ENCODE measurements at places on chromosomes 5 and 9.

DNA sequence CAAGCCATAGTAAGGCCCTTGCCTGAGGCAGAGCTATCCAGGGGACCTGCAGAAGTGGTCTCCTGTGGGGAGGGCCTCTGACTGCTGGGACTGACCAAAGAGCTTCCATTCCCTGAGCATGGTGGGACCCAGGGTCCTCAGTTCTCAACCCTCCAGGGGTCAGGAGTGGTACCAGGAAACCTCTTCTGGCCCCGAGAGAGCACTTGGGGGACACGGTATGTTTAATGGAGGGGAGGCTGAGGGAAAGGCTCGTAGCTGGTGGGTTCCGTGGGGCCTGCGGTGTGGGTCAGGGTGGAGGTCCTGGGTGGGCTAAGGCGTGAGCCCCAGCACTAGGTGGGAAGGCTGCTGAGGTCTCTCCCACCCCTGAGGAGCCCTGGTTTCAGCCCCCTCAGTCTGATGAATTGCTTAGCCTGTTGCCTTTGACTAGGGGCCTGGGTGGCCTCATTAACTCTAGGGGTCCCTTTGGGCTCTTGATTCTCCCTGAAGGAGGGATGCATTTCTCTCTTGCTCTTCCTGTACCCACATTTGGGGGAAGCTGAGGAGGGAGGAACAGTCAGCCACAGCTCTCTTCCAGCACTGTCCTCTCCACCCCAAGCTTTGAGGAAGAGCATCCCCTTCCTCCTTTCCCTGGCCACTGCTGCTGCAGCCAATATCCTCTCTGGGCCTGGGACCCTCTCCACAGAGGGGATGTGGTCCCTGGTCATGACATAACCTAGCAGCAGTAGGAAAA, 34.0 kb downstream of the CSF1R start:
- DNase-seq, result no peak

- DNase-seq, result no peak
These were observed 39.1 kb downstream of the POC5 start for GRCh38 chr5:75678155-75678554.

DNA sequence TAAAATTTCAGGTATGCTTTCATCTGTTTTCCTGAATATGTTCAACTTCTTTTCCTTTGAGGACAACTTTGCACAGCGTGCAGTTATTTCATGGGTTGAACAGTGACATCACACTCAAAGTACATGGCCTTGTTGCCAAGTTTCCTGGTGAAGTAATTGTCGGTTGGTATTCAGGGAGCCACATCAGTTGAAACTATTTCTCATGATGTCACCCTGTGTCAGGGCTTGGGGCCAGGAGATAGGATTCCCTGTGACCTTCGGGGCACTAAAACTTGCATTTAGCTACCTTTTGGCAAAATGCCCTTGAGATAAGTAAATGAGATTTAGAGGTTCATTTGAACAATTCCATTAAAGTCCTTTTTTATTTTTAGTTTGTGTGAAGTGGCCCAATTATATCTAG, 383.9 kb downstream of the SH3GL2 start:
- DNase-seq, result no peak

DNA sequence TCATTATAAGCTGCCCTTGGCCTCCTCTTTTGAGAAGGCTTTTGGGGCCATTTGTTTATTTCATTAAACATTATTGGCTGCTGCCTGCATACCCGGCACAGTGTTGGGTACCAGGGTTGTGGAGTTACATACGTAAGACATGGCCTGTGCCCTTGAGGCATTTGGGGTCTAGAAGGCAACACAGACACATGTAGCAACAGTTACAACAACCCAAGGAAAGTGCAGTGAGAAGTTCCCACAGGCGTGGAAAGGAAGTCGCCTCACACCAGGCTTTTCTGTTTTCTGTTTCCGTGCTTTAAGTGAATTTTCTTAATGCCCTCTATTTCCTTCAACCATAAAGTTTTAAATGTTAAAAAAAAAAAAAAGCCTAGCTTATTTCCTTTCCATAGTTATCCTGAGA, 47.4 kb downstream of the GALNT10 start:
- no peak for DNase-seq

- no peak for DNase-seq
These were observed 11.1 kb downstream of the SH2D3C start for GRCh38 chr9:127767410-127767809.

GRCh38 chr5:125293223-125293622, 546.8 kb upstream of the ZNF608 start:
- DNase-seq, result no peak

- DNase-seq, result no peak
These were observed 74.1 kb upstream of the CCL21 start for GRCh38 chr9:34783951-34784487.

GRCh38 chr9:125586172-125586511, 120.9 kb downstream of the MAPKAP1 start:
- DNase-seq, result no peak
